ENCODE measurements at places on chromosomes 5 and 9. TPM values are rescaled to one million over a fixed set of nuclear protein-coding genes. Genes with fewer than 3 reads are reported as not detected.

Gene RNF183
- total RNA-seq = not detected

Gene PRRT1B
- not detected for total RNA-seq

Gene CCNO
- total RNA-seq = 1.8 TPM

Gene LMX1B
- total RNA-seq = 0.52 TPM
